ENCODE measurements at places on chromosomes 2 and 18. TPM values are rescaled to one million over a fixed set of nuclear protein-coding genes. Genes with fewer than 3 reads are reported as not detected.

DNA sequence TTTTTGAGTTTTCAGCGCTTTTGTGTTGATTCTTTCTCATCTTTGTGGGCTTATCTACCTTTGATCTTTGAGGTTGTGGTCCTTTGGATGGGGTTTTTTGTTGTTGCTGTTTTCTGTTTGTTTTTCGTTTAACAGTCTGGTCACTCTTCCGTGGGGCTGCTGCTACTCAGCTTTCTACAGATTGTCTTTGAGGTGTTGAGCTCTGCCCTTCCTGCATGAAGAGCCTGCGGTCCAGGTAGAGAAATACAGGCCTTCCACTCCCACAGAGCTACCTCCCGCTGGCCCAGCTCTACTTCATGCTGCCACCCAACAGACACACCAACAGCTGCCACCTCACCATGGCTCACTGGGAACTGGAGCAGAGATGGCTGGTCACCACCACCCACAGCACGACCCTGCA is 61.7 kb upstream of the RNU4ATAC start:
- no peak for DNase-seq

- no peak for DNase-seq
These were observed 609.0 kb upstream of the CELF4 start for GRCh38 chr18:38174594-38174993.

GRCh38 chr18:54641734-54642133 is 50.7 kb downstream of the DYNAP start:
- no peak for DNase-seq

LDLRAD4 gene
- not detected for polyA plus RNA-seq

DNA sequence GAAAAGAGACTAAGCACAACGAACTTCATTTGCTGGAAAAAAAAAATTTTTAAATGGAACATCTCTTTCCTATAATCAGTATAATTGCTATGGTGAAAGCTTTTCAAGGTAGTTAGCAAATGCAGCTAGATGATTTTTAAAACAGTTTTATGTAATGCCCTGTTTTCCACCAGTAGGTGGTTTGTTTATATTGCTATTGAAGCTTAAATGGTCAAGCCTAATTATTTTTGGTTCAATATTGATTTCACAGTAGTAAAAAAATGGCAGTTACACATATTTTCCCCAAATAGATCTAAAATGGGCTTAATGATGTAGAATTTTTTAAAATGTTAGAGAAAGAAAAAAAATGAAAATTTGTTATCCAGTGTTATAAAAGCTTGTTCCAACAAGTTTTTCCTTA is 70.2 kb downstream of the CDH19 start:
- no peak for DNase-seq

DNA sequence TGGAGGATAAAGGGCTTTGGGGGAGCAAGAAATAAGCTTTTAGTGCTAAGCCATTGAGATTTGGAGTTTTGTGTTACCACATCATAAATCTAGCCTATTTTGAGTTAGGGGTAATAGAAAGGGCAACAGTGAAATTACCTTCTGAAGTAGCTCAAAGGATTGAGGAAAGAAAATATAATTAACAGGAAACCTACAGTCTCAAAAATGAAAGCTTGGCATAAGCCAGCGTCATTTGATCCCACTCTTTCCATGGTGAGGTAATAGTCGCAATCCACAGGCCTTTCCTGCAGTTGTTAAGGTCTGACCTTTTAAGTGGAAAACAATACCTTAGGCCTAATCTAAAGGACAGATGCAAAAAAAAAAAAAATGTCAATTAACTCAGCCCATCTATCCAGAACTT is 182.7 kb downstream of the UXS1 start:
- no peak for DNase-seq

DNA sequence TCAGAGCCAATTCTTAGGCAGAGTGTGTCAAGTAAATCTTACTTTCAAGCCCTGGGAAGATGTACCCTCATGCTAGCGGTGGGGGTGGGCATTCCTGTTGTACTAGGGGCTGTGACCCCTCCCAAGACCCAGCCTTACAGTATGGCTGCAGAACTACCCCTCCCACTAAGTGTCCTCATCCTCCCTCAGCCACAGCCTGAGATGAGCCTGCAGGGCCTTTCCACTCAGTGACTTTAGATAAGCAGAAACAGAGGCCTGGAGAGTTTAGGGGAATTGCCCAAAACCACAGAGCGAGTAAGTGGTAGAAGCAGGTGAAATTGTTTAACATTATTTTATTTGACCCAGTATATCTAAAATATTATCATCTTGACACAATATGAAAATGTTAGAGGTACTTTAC is 36.6 kb downstream of the TTC32 start:
- no peak for DNase-seq

DNA sequence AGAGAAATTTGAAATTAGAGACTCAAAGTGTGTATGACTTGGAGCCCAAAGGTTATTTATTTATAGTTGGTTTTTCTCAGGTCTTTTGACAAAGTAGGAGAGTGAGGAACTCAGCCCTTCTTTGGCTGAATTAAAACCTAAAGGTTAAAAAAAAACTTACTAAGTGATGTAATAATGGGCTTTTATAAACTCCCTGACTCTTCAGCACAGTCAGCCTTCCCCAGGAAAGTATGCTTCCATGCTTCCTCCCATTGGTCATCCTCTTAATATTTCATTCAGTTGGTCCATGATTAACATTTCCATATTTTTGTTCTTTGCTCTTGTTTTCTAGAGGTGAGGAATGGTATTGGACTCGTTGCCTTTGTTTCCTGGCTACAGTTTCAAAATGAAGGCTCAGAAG is 7.2 kb downstream of the ARPC2 start:
- no peak for DNase-seq

- DNase-seq = no peak
These were observed 113.5 kb downstream of the PHLPP1 start for GRCh38 chr18:62828852-62829251.

GRCh38 chr2:28271231-28271918 is 121.3 kb upstream of the FOSL2 start:
- no peak for DNase-seq

- no peak for DNase-seq
These were observed 55.5 kb upstream of the ST8SIA5 start for GRCh38 chr18:46812311-46812710.

Data from foreskin keratinocyte (primary cell).